ENCODE measurements at places on chromosomes 2 and 18.

- DNase-seq, result no peak
Observed at GRCh38 chr18:48840491-48840877, 110.3 kb downstream of the SMAD7 start.

GRCh38 chr2:144505245-144505831, 14.6 kb downstream of the ZEB2 start:
- DNase-seq, result no peak

DNA sequence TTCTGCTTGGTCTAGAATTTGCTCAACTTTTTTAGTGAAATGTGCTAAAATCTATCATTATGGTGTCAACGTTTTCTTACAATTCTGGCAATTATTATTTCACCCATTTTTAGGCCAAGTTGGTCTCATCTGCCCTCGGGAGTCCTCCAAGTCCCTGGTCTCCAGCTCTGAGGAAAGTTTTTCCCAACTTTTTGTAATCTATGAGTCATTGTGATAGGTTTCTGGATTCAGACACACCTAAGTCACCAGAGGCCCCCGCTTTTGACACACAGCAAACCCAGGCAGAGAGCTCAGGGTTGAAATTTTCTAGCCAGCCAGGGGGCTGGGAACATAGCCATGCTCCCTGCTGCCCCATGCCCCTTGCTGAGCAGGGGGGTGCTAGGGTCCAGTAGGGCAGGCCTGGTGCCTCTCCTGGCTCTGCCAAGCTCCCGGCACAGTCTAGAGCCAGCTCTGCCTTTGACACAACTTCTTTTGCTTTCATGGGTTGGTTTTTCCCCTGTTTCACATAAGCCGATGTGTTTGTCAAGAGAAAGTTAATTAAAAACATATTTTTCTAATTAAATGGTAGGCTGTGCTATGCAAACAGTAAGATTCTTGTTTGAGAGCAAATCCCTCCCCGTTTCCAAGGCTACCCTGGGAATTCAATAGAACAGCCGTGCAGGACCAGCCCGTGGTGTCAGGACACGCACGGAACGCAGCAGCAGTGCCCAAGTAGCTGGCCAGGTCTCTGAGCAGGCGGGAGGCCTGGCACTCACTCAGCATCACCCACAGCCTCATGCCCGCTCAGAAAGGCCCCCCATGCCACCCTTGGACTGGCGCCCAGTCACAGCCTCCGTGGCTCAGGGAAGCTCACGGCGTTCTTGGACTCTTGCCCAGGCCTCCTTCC, 25.5 kb upstream of the SNED1 start:
- no peak for DNase-seq

GRCh38 chr2:218713922-218714321, 3.3 kb downstream of the TTLL4 start:
- no peak for DNase-seq

GRCh38 chr18:57803103-57803969, at the start of gene ATP8B1:
ATP8B1 (minus strand) TSS chr18:57803315; CDS start chr18:57731807, 71,508 bp downstream.
- DNase-seq, result no peak

GRCh38 chr2:190182071-190182524, 119.6 kb upstream of the MSTN start:
- DNase-seq, result no peak

GRCh38 chr2:205996161-205996560, 89.8 kb downstream of the INO80D start:
- no peak for DNase-seq
